Epithelial cell of proximal tubule (primary cell): ENCODE measurements at places on chromosomes 4 and X. TPM values are rescaled to one million over a fixed set of nuclear protein-coding genes. Genes with fewer than 3 reads are reported as not detected.

The PDE5A gene
- 1.2 and 2.1 TPM in 2 replicates for total RNA-seq

The UBA1 gene
- total RNA-seq: 161 and 183 TPM in 2 replicates

The ARSD gene
- total RNA-seq: 6.7 and 10.7 TPM in 2 replicates

The XAGE2 gene
- total RNA-seq: not detected in 2 replicates

The COL4A5 gene
- total RNA-seq: 8.5 and 33.2 TPM in 2 replicates

The SATL1 gene
- total RNA-seq: 0.07 TPM in 1 of 2 replicates, not detected in the other

The SLC38A5 gene
- total RNA-seq: 15.7 and 71.3 TPM in 2 replicates
